ENCODE measurements at places on chromosomes 7 and 10.

- DNase-seq, result peak; percentile 25
These were observed 201.4 kb downstream of the PTEN start for GRCh38 chr10:88064608-88065382.

DNA sequence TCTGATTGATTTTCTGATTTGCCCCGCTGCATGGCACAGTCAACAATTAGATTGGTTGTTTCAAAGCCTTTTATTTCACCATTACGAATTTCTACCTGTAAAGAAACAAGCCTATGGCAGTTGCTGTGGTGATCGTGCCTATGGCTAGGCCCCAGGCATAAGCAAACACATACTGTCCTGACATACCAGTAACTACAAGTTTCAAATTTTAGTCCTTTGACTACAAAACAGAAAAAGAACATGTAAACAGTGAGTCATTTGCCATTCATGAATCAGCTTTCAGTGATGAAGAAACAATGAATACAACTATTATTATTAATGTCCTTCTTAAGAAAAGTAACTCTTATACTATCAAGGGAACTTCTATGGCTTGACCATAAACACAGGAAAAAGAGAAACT is 168.0 kb upstream of the LRRN3 start:
- DNase-seq, result no peak

DNA sequence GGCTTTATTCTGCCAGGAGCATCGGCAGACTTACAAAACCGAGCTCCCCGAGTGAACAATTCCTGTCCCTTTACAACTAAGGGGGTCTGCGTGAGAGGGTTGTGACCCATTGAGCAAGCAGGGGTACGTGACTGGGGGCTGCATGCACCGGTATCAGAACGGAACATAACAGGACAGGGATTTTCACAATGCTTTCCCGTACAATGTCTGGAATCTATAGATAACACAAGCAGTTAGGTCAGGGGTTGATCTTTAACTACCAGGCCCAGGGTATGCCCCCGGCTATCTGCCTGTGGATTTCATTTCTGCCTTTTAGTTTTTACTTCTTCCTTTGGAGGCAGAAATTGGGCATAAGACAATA is 38.1 kb upstream of the GSDME start:
- DNase-seq, result no peak

- DNase-seq, result no peak
These were observed 73.2 kb downstream of the SPDYE5 start for GRCh38 chr7:75565132-75565837.
